ENCODE measurements at places on chromosomes 3 and 15. TPM values are rescaled to one million over a fixed set of nuclear protein-coding genes. Genes with fewer than 3 reads are reported as not detected.

GRCh38 chr3:135136361-135137100 is 341.5 kb downstream of the EPHB1 start:
- no peak overlapping the region for H3K4me3 ChIP-seq
- no peak overlapping the region for H3K27ac ChIP-seq
- no peaks in the 10 kb centered on the region for H3K36me3 ChIP-seq
- no peak for DNase-seq
- H3K27me3 ChIP-seq, result no peaks in the 10 kb centered on the region

DNA sequence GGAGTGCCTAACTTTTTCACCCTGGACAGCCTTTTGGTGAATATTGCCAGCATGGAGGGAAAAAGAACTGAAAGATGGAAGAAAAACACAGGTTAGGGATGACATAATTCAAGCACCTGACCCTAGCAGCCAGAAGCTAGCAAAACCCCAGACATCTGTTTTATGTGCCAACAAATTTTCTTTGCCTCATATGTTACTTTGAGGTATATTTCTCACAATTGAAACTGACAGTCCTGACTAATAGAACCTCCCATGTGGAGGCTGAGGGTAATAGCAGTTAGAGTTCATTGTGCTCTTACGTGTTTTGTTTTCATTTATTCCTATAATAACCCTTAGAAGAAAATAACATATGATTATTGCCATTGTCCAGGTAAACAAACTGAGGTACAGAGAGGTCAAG is 71.5 kb upstream of the SLC25A26 start:
- no peak overlapping the region for H3K4me3 ChIP-seq
- H3K27ac ChIP-seq, result no peak overlapping the region
- no peaks in the 10 kb centered on the region for H3K4me1 ChIP-seq
- H3K36me3 ChIP-seq, result no peaks in the 10 kb centered on the region

Gene MME
- not detected for total RNA-seq

Gene AHSG
- not detected for total RNA-seq

GRCh38 chr3:72627271-72627670 is 221.0 kb downstream of the SHQ1 start:
- no peaks in the 10 kb centered on the region for H3K36me3 ChIP-seq
- peaks cover 12% of the 10 kb centered on the region for H3K4me1 ChIP-seq
- H3K4me3 ChIP-seq, result no peak overlapping the region
- H3K27ac ChIP-seq, result no peak overlapping the region
- DNase-seq, result no peak

Gene TRIM42
- total RNA-seq, result not detected

Gene PLSCR2
- not detected for total RNA-seq

DNA sequence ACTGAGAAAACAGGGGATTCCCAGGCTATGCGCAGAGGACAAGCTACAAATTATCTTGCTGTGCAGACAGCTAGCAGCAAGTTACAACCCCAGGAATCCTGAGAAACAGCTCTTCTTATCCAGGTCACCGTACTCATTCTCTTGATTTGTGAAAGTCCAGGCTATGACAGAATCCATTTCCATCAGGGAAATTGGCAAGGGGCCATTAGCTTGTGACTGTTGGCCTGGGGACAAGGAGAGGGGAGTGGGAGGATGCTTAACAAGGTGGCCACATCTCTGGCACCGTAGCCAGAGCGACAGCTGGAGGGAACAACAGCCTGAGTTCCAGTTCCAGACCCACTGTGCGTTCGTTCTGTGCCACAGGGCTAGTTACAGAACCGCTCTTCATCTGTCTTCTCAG is 44.9 kb upstream of the PLXNA1 start:
- no peak overlapping the region for H3K27ac ChIP-seq
- H3K36me3 ChIP-seq, result no peaks in the 10 kb centered on the region
- no peak for DNase-seq
- no peak overlapping the region for H3K4me3 ChIP-seq
- H3K27me3 ChIP-seq, result no peaks in the 10 kb centered on the region

DNA sequence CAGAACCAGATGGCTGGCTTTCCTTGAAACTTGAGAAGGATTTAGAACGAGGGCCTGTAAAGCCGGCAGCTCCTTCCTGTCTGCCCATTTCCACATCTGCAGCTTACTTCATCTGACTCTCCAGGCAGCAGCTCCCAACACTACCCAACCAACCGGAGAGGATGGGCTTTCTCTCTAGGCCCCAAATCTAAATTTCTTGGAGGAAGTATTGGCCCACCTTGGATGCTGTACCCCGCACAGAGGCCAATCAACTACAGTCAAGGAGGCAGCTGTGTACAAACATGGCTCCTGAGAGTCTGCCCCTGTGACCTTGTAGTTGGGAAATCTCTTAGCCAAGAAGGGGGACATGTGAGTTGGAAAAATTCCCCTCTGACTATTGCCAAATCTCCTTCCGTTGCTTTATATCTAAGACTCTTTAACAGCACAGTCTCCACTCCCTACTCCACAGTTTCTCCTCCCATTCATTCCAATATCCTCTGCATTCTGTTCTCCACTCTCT is 8.0 kb upstream of the ACAP2 start:
- H3K36me3 ChIP-seq, result no peaks in the 10 kb centered on the region
- DNase-seq, result no peak
- H3K27ac ChIP-seq, result no peak overlapping the region
- H3K27me3 ChIP-seq, result no peaks in the 10 kb centered on the region
- no peak overlapping the region for H3K4me3 ChIP-seq
- no peaks in the 10 kb centered on the region for H3K4me1 ChIP-seq

DNA sequence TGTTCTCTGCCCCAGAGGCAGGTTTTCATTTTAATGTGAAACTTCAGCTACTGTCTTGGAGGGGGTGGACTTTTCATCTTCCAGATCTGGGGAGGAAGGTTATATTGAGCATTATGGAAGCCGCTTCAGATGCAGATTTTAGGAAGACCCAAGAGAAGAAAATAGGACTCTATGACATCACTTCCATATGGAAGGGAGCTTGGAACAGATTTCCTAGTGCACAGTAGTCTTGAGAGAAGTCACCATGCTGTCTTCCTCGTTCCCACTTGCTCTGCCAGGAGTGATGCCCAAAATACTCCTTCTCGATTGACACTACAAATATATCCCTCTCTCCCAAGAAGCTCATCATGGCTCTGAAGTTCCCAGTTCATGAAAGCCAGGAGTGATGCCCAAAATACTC is 197.2 kb downstream of the ATP10A start:
- H3K4me1 ChIP-seq, result no peaks in the 10 kb centered on the region
- H3K4me3 ChIP-seq, result no peak overlapping the region
- H3K27ac ChIP-seq, result no peak overlapping the region
- H3K36me3 ChIP-seq, result no peaks in the 10 kb centered on the region

Gene GP9
- total RNA-seq, result 0.45 TPM
